Left ventricle myocardium inferior (tissue), 1 donor: ENCODE measurements at places on chromosomes 7 and 10. TPM values are rescaled to one million over a fixed set of nuclear protein-coding genes. Genes with fewer than 3 reads are reported as not detected.
A peak's percentile ranks its signal among the peaks of the same experiment; 100 is the strongest.

SP8 gene
- not detected for total RNA-seq

CCL24 gene
- total RNA-seq, result not detected

TMEM26 gene
- 0.30 TPM for total RNA-seq

- peaks cover 87% of the 10 kb centered on the region for H3K4me1 ChIP-seq
- H3K27ac ChIP-seq, result peak overlapping the region; percentile 97
- no peaks in the 10 kb centered on the region for H3K27me3 ChIP-seq
- peak overlapping the region; percentile 17 for H3K4me3 ChIP-seq
Measured at GRCh38 chr10:110508806-110509544, 11.3 kb downstream of the DUSP5 start.
